Endothelial cell (in vitro differentiated cells): ENCODE measurements at places on chromosomes 6 and 20. TPM values are rescaled to one million over a fixed set of nuclear protein-coding genes. Genes with fewer than 3 reads are reported as not detected.

The SLC35D3 gene
- total RNA-seq = not detected

The SAMD10 gene
- total RNA-seq = 5.0 TPM

The CLPSL1 gene
- total RNA-seq = not detected

The MEP1A gene
- total RNA-seq = not detected

The TNFRSF6B gene
- total RNA-seq = not detected

DNA sequence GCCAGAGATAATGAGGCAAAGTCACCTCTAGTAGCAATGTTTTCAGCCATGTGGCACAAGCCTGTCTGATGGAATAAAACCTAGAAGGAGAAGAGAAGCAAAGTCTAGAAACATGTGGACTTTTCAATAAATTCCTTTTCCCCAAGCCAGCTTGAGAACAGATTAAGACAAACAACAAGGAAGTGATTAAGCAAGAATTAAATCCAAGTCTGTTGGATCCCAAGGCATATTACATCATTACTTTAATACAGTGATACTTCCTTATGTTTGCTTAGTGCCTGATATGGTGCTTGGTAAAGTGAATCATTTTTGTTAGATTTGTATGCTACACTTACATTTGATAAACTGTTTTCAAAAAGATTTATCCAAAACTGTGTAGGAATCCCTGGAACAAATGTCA is 260.3 kb upstream of the FAM83B start:
- DNase-seq = no peak

- DNase-seq = no peak
These were observed 368.5 kb upstream of the SPTLC3 start for GRCh38 chr20:12640251-12640650.

DNA sequence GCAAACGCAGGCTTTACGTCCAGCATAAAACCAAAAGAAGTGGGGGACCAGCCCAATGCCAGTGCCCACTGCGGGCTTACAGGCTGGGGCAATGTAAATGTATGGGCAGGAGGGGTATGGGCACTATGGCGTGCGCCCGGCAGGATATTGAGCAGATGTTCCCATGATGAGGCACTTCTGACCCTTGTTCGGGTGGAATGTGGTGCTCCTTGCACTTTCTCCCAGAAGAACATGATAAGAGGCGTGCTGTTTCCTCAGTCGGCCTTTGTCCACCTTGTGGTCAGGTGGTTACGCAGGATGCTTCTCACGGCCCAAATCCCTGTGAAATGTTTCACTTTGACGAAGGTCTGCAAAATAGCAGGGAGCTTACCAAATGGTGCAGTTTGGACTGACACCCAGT is 4.8 kb upstream of the GPR31 start:
- DNase-seq = no peak

DNA sequence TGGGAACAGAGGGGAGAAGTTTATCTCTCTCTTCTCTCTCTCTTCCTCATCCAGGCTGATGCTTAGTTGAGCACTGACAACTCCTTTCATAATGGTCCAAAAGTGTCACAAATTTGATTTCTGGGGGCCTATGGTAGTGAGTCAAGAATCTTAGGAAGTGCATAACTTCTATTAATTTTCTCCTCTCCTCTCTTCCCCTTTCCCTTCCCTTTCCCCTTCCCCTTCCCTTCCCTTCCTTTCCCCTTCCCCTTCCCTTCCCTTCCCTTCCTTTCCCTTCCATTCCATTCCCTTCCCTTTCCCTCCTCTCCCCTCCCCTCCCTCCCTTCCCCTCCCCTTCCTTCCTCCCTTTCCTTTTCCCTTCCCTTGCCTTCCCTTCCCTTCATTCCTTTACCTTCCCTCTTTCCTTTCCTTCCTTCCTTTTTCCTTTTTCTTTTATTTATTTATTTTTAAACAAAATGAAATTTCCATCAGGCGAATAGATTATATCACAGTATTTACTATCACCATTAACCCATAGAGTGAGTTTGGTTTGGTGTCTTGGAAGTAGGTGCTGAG is 56.9 kb upstream of the JAG1 start:
- no peak for DNase-seq

DNA sequence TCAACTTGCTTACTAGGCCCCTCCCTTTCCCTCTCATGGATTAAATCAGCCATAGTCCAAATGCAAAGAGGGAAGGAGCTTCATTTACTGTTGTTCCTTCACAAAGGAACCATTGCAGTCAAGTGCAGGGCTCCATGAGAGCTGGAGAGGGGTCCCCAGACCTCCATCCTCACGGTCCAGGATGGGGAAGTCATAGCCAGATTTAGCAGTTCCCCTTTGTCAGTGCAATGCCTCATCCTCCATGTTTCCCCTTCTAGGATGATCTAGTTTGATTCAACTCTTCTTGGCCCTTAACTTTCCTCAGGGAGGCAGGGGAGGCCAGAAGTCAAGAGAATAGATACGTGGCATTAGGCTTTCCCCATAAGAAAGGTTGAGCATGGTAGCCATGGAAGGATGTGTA is 66.5 kb upstream of the FUCA2 start:
- DNase-seq = no peak

GRCh38 chr20:2890742-2891141 is 17.5 kb downstream of the PTPRA start:
- DNase-seq = no peak

DNA sequence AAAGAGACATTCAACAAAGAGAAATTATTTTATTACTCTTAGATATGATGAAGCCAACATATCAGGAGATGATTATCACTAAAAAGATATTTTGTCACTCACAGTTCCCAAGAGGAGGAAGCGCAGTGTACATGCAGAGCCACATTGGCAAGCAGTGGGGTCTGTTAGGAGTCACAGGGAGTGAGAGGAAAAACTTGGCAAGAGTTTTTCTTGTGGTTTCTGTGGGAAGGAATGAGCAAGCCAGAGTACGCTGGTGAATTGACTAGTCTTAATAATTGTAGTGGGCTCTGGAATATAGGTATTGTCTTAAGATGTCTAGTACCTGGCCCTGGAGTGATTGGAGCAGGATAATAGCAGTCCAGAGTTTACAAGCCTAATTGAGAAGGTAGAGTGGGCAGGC is 1095.2 kb downstream of the GRIK2 start:
- no peak for DNase-seq

DNA sequence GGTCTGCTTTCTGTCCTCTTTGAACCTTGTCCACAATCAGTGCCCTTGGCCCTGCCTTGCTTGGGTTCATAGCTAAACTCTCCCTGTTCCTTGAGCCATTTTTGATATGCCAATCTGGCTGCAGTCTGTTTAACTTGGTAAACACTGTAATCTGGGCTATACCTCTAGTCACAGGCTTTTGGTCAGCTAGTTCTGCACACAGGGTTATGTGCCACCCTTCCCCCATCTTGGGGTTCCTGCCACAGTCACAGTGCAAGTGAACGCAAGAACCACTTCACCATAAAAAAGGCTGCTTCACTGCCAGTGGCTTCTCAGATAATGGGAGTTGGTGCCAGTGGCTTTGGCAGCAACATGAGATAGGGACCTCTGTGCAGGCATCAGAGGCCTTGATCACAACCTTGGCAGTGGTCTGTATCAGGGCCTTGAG is 10.9 kb upstream of the ATRN start:
- no peak for DNase-seq

- DNase-seq = no peak
These were observed 45.4 kb downstream of the KCNB1 start for GRCh38 chr20:49437057-49437456.

DNA sequence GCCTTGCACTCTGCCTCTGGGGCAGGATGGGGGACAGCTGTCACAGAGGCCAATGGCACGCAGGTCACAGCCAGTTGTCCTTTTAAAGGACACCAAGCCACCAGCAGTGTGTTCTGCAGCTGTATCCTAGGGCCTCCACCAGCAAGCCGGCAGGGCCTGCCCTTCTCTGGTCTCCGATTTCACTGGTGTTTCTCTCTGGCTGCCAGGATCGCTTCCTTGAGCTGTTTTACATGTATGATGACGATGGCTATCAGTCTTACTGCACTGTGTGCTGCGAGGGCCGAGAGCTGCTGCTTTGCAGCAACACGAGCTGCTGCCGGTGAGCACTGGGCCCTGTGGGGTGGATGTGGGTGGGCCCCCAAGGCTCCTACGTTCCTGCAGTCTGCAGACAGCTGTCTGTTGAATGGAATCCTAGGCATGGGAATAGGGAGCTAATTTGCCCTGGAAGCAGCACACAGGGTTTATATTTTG is 22.7 kb upstream of the MAPRE1 start:
- DNase-seq = no peak

- no peak for DNase-seq
These were observed 58.5 kb downstream of the MAP7 start for GRCh38 chr6:136491754-136492153.

DNA sequence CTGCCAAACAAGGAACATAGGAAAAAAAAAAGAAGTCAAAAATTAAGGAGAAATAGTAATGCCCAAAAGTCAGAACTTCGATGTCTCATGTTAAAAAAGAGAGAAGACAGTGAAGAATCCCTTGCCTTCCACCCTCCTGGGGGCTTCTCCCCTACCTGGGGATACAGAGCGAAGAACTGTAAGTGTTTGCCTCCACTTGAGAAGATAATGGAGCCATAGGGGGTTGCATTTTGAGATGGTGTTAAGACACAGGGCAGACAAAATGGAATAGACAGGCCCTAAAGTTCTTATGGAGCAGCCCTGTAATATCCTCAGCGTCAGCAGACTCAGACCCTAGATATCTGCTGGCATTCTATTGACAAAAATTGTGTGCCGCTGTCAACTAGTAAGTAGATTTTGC is 222.2 kb upstream of the MAP3K7 start:
- no peak for DNase-seq

- DNase-seq = no peak
These were observed 194.0 kb downstream of the TRIM27 start for GRCh38 chr6:28729501-28730402.

- DNase-seq = no peak
These were observed 219.0 kb downstream of the TTLL2 start for GRCh38 chr6:167543602-167544497.
